CD4-positive, alpha-beta T cell treated with Interleukin-6 at 100 ng/mL for 8 hours (primary cell): ENCODE measurements at places on chromosomes 3 and 15.

DNA sequence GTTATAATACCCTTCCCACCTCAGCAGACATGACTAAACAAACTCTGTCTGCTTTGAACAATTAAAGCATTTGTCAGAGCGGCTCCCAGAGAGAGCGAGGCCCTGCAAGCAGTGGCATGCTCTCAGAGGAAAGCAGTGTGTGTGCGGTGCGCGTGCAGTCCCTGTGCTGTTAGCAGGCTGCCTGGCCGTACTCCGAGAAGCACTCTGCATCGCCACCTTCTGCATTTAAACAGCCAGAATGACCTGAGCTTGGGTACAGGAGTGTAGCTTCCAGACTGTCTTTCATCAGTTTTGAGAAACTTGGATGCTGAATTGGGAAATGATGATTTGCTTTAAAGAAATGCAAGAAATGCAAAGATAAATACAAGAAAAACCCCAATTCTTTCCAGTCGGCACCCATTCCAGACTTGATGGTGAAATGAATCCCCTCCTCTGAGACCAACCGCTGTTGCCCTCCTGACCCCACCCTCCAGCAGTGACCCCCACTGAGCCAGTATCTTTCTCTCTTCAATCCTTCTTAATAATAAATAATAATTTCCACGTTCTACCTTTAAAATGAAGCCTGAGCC, 113.5 kb downstream of the VGLL4 start:
- no peak for DNase-seq

DNA sequence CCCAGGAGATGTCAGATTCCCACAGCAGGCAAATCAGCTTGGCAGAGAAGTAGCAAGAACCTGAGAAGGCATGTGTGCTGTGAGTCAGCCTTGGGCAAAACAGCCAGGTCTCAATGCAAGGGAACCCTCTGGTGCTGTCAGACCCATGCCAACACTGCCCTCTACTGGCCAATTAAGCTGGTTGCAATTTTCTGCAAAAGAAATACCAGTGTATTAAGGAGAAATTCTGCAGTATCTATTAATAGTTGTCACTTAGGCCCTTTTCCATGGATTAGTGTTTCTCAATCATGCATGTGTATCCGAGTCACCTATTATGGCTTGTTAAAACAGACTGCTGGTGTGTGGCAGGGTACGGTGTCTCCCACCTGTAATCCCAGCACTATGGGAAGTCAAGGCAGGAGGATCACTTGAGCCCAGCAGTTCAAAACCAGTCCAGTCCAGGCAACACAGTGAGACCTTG, 26.2 kb downstream of the MAP4 start:
- DNase-seq, result peak; percentile 78

DNA sequence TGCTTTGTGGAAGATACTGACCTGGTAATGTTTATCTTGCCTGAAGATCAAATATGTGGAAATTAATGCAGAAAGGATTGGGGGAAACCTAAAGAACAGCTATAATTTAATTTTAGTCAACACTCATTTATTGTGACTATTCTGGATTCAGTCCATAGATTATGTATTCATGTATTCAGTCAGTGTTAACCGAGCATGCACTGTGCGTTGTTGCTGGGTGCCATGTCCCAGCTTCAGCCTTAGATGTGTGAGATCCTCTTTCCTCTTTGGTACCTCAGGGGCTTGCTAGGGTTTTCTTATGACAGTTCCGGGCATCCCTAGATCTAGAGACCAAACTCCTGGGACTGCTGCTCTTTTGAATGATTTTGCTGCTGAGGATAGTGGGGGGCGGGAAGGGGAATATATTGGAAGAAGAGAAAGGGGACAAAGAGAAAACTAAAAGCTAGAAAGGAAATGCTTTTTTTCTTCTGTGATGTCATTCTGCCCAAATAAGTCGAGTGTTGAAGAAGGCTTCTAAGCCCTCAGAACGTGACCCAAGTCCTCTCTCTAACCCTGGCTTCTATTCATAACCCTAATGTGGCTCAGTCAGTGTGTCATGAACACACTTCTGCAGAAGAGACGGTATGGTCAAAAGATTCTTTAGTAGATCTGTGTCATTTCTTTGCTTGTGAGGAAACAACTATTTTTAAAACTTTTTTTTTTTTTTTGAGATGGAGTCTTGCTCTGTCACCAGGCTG, 33.5 kb downstream of the STARD9 start:
- no peak for DNase-seq

DNA sequence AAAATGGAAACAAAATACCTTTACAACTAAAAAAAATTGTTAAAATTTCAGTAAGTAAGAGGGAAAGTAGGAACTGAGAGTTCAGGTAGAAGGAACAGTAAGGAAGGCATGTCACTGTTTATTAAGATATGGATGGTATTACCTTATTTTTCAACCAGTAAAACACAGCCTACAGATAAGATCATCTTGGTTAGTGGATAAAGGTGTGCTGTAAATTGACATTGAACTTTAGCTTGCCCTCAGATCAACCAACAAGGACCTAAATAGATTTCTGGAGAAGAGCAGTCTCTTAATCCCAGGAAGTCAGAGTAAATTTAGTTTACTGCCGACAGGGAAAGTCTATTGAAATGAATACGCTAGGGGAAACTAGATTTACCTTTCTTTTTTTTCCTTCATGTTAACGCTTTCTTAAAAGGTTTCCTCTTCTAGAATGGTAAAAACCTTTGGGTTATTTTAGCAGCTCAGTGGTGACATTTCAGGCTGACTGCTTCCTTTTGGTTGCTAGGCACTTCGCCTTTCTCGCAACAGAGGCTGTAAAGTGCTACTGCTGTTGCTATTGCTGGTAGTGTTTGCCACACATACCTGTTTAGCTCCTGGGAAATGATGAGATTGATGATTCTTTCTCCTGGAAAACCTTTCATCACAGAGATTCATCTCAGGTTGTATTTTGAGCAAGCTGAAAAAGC, 12.9 kb downstream of the DZIP3 start:
- DNase-seq, result peak; percentile 62

DNA sequence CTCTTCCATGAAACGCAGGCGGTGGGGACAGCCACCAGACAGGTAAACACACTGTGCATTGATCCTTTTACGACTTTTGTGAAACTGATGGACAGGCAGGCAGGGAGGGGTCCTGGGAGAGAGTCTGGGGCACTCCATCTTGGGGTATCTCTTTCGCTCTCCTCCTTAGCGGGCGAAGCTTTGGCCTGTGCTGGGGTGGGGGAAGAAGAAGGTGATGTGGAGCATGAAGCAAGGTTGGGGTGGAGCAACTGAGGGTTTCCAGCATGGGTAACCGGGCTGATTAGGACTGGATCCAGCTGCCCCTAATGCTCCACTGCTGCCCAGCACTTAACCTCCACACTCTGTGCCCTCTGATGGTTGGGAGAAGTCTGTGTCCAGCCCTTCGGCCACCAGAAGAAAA, 25.6 kb downstream of the MUC20 start:
- no peak for DNase-seq

GRCh38 chr15:57727031-57727430, 20.5 kb downstream of the POLR2M start:
- no peak for DNase-seq

- no peak for DNase-seq
Measured at GRCh38 chr3:46705751-46706552, 4.8 kb downstream of the TMIE start.

- DNase-seq, result no peak
Measured at GRCh38 chr3:51709004-51709420, 2.1 kb downstream of the GRM2 start.

GRCh38 chr3:61679026-61679425, 117.7 kb downstream of the PTPRG start:
- no peak for DNase-seq

DNA sequence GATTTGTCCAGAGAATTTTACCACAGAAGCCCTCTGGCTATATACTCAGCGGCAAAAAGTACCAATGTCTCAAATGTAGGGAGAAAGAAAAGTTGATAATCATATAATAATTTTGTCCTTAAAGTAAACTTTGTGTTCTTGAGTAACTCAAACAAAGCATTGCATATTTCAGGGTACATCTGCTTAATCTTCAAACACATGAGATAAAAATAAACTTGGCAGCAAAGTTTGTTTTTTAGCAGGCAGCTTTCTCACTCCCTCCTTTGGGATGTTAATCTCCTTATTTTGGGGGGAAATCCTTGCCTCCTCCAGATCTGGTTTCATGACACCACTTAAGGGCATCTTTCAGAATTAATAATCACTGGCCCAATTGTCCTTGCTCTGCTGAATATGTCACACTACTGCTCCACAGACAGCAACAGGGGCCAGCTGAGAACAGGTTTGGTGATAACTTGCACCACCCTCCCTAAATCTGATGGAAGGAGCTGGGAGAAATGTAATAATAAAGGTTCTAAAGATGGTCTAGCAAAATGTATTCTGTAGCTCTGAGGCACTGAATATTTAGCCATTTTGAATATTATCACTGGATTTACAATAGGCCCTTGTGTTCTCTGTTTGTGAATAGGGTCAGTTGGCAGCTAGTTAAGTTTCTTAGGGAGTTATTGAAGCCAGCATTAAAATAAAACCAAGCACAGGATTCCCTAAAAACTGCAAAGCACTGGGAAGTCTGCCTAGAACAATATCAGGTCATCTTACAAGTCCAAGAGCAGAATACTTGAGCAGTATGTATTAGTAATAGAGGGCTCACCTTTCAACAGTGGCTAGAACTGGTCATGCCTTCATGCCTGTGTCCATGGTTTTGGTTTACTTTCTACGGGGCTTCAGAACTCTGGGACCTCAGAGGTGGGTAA, 79.2 kb downstream of the EFL1 start:
- DNase-seq, result no peak

DNA sequence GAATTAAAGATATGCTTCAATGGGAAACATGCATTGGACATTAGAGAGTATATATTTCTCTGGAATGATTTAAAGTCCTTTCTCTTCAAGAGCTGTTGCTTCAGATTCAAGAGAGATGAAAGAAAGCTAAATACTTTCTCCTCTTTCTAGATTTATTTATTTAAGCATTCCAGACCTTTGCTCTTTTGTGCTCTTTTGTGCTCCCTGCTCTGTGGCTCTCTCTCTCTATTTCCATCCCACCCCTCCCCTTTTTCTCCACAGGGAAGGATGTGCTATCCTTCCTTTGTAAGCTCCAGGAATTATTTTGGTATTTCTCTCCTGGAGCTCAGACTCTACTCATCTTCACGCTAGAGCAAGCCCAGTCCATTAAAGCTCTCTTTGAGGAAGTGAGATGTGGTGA, 871.9 kb upstream of the GBE1 start:
- no peak for DNase-seq

DNA sequence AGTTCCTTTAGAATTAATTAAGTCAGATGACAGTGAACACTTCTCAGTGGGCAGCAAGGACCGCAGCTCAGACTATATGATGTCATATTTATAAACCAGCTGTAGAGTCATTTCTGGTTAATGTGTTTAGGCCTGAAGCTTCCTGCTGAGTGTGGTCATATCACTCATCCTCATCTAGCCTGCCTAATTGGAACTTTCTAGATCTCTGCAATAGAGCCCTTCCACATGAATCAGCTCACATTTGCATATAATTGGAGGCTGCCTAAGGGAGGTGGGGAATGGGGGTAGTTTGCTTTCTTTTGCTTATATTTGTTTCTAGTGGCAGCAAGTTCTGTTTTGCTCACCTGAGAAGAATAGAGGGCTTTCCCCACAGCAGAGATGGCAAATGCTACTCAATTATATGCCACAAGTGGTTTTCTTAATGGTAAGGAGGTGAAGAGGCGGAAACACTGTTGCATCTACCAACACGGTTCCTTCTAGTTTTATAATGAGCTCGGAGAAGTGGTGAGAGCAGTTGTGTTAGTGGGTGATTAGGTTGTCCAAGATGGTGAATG, 148.1 kb downstream of the KLHL25 start:
- peak; percentile 41 for DNase-seq

GRCh38 chr15:69675731-69676130, 223.1 kb downstream of the RPLP1 start:
- no peak for DNase-seq

DNA sequence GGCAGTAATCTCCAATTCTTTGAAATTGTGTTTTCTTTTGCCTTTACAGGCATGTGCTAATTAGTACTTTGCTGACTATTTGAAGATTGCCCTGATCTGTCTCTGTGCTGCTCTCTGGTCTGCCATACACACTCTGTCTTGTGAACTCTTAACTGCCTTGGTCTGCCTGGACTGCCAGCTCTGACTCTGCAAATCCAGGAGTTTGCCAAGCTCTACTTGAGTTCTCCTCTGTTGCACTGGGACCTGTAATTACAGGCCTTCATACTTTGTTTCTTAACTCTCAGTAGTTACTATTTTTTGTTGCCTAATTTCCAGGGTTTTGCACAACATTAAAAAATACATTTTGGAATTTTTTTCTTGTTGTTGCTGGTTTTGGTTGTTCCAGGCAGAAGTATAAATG, 155.0 kb downstream of the RSRC1 start:
- DNase-seq, result no peak

DNA sequence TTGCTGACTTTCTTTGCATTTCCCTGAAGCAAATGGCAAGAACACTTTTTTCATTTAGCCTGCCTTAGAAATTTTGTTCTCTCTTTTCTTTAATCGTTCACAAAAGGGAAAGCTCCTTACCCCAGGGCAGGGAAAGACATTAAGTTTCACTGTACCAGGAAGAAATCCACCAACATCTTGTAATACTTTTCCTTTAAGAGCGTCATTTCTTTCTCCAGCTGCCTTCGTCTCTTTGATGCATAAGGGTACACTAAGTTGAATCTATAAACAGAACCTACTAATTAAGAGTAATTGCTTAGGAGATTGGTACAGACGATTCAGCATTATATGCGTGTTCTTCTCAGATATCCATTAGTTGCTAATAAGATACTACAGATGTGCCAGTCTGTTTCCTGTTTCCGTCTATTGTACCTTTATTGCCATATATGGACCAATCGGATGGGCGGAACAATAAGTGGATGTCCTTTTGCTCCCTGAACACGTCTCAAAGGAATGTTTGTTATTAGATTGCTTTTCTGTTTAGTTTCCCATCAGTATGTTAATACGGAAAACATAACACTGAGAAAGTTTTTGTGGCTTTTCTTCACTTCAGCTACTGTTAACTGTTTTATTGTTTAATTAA, 276.7 kb upstream of the RARB start:
- DNase-seq, result no peak

DNA sequence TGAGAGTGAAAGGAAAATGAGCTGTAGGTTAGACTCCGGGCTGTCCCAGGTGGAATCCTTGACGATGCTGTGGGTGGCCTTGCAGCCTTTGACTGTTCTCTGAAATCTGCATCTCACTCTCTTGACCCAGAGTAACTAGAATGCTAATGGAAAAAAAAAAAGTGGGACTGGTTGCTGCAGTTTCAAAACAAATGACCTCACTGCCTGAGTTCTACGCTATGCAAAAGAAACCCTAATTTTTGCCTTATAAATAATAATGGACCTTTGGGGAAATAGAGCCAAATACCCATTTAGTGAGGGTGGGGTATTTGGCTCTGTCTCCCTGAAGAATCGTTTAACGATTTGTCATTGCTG, 309.7 kb upstream of the C2CD4B start:
- no peak for DNase-seq

GRCh38 chr3:187992609-187993008, 161.3 kb upstream of the LPP start:
- DNase-seq, result no peak

GRCh38 chr3:182739619-182740018, 53.7 kb upstream of the ATP11B start:
- DNase-seq, result no peak

- DNase-seq, result no peak
Measured at GRCh38 chr3:143884861-143885260, 36.6 kb upstream of the SLC9A9 start.
